Activated naive CD8-positive, alpha-beta T cell treated with anti-CD3 and anti-CD28 coated beads, Interleukin-2, amount 10 ng/mL, durations not matched to agents 7 days and 5 days (primary cell): ENCODE measurements at places on chromosomes 3 and 15. TPM values are rescaled to one million over a fixed set of nuclear protein-coding genes. Genes with fewer than 3 reads are reported as not detected.

The GOLGA8H gene
- 0.64 TPM for total RNA-seq

The ZNF80 gene
- 5.1 TPM for total RNA-seq

The LZTFL1 gene
- total RNA-seq, result 8.0 TPM

The PFN2 gene
- 5.4 TPM for total RNA-seq

The ARHGEF26 gene
- not detected for total RNA-seq

The SCN11A gene
- 0.08 TPM for total RNA-seq

The MORC1 gene
- not detected for total RNA-seq

The FETUB gene
- total RNA-seq, result not detected

The TBC1D21 gene
- total RNA-seq, result not detected

The ITGA11 gene
- total RNA-seq, result 0.57 TPM

The SPTSSB gene
- total RNA-seq, result not detected

The GOLGA6L9 gene
- 4.7 TPM for total RNA-seq

The SNTN gene
- total RNA-seq, result not detected

The DLL4 gene
- 0.11 TPM for total RNA-seq

The BBS4 gene
- 19.3 TPM for total RNA-seq

The EPHB3 gene
- total RNA-seq, result not detected

The CCDC174 gene
- 28.3 TPM for total RNA-seq

The CLDN16 gene
- total RNA-seq, result not detected

The ZNF660 gene
- total RNA-seq, result 2.0 TPM

The GP5 gene
- 2.2 TPM for total RNA-seq

The GPR87 gene
- not detected for total RNA-seq

The ACKR4 gene
- total RNA-seq, result not detected

The CCNDBP1 gene
- total RNA-seq, result 80.4 TPM

The MESP2 gene
- not detected for total RNA-seq

The SEMA4B gene
- 15.4 TPM for total RNA-seq

The SLC22A13 gene
- 0.57 TPM for total RNA-seq

The OIP5 gene
- total RNA-seq, result 17.2 TPM

The SATB1 gene
- total RNA-seq, result 288 TPM

The CLRN1 gene
- not detected for total RNA-seq

The ZMYND10 gene
- total RNA-seq, result 2.7 TPM

The CD200R1 gene
- 11.4 TPM for total RNA-seq
